ENCODE measurements at places on chromosomes 5 and 9.

- DNase-seq = no peak
Measured at GRCh38 chr5:146660376-146660960, 144.5 kb upstream of the GPR151 start.

DNA sequence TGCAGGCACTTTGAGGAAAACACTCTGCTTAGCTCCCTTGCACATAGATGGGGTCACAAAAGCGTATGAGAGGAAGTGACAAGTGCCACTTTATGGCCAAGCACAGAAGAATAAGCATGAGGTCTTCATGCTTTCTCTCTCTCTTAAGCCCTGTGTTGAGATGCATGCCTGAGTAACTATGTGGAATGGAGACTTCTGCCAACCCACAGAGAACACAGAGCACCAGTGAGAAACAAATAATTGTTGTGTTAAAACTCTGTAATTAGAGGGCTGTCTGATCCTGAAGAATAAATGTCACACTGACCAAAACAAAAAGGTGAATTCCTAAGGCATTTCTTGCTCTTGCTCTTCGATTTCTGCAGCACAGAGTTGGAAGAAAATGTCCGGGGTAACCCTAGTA, 488.5 kb downstream of the CTNND2 start:
- DNase-seq = no peak

GRCh38 chr5:103290846-103291245, 32.3 kb downstream of the MACIR start:
- no peak for DNase-seq

GRCh38 chr9:127890053-127890452, 9.3 kb downstream of the ST6GALNAC6 start:
- no peak for DNase-seq

DNA sequence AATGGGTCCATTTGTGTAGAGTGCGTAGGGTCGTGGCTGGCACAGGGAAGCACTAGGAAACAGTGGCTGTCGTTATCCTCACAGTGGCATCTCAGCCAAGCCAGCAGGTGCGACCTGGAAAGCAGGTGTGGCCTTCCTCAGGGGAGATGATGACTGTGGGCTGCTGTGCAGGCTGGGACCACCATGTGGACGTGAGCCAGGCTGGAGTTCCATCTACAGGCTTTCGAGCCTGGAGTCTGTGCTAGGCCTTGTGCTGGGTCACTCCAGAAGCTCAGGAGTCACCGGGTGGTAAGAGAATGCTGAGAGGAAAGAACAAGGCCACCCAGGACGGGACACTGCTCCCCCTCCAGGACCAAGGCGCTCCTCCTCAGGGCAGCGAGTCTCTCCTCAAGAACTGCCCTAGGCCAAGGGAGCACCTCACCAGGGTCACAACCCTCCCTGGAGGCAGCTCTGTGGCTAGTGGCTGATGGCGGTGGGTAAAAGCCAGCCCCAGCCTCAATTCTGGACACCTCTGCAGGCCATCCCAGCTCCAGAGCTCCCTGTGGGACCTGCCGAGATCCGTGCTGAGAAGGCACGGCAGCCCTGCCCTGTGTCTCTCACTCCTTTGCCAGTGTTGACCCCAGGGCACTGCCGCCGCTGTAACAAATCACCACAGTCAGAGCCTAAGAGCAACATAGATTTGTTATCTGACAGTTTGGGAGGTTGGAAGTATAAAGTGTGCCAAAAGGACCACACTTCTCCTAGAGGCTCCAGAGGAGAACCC, 36.0 kb downstream of the WHRN start:
- DNase-seq = no peak

GRCh38 chr5:93099902-93100347, 481.1 kb downstream of the NR2F1-AS1 start:
- no peak for DNase-seq

- DNase-seq = peak; percentile 23
Measured at GRCh38 chr5:51433052-51433710, 49.9 kb downstream of the ISL1 start.

- DNase-seq = no peak
Measured at GRCh38 chr9:118618849-118619248, 750.4 kb downstream of the BRINP1 start.
